Daoy (cell line): ENCODE measurements at places on chromosomes 11 and 22.

DNA sequence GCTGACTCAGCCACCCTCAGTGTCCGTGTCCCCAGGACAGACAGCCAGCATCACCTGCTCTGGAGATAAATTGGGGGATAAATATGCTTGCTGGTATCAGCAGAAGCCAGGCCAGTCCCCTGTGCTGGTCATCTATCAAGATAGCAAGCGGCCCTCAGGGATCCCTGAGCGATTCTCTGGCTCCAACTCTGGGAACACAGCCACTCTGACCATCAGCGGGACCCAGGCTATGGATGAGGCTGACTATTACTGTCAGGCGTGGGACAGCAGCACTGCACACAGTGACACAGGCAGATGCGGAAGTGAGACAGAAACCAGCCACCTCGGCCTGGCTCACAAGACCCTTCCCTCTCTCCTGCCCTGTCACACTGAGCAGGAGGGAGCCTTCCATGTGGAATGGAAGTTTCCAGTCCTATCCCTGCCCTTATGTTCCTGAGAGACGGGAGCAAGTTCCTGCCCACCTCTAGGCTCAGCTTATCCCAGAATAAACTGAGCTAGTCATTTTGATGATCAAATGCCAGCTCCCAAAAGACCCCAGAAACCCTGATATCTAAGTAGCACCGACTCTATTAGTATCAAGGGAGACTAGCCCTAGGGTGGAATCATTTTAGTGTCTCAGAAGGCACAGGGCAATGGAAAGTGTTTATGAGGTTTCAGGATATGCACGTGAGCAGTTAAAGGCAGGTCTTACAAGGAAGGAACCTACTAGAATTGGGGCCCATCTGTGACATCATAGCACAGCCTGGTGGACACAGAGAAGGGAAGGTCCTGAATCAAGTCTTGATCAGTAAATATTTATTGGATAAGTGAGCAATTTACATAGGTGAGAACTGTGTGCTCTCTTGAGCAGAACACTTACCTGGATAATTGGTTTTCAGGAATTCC lies 6.3 kb upstream of the IGLL5 start:
- DNase-seq = no peak

DNA sequence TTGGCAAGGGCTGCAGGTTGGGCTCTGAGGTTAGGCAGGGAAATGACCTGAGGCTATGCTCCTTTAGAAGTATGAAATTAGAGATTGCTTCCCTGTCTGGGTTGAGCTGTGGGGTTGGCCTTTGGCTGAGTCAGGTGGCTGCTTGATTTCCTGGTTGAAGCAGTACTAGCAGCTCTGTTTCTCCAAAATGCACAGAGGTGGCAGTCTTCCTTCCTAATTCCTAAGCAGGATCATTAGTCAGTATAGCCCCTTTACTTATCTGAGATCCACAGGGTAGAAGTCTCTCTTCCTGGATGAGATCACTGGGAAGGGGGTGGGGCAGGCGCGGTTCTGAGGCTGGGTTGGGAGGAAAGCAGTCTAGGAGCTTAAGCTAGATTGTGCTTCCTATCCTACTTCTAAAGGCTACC lies 1917.5 kb downstream of the LRRC4C start:
- DNase-seq = no peak

GRCh38 chr11:70751142-70751734 lies 352.9 kb downstream of the CTTN start:
- DNase-seq = no peak

- no peak for DNase-seq
Measured at GRCh38 chr22:33923033-33923432, 2.8 kb upstream of the LARGE1 start.

- DNase-seq = peak; percentile 39
Measured at GRCh38 chr11:73566422-73566821, 31.5 kb downstream of the FAM168A start.

GRCh38 chr11:134555510-134555909 lies 143.5 kb upstream of the B3GAT1 start:
- no peak for DNase-seq

GRCh38 chr22:46735747-46736608 lies 2.1 kb downstream of the CERK start:
- DNase-seq = no peak

- peak; percentile 43 for DNase-seq
Measured at GRCh38 chr22:44024288-44024921, at the start of gene PARVB. Gene PARVB (plus strand): TSS chr22:44024302. CDS start chr22:44024340, 38 bp downstream.

- DNase-seq = no peak
Measured at GRCh38 chr22:22018825-22019658, 36.5 kb upstream of the TOP3B start.

DNA sequence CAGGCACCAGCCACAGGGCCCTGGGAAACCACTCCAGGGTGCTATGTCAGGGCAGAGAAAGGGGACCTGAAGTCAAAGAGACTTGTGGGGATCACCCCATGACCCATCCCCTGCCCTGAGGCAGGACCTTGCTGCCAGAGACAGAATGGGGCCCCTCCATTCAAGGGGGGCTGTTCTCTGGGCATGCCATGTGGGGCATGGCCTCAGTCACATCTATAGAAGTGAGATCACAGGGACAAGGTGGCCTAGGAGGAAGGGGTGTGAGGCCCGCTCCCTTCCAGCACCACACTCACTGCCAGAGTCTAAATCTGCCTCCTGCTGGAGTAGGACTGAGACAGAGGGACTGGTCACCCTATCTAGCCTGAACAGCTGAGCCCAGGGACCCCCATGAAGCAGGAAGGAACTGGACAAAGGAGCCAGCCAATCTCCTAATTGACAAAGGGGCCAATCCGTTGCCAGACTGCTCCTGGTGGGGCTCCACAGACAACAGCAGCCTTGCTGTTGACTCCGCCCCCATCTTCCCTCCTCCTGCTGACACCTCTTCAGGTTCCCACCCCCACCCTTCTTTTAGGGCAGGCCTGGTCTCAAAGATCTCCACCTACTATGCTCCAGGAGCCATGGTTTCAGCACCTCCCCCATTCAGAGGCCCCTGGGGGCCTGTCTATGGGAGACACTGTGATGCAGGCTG lies 26.0 kb downstream of the NEAT1 start:
- no peak for DNase-seq
